T follicular helper cell (primary cell): ENCODE measurements at places on chromosomes 11 and 22.

DNA sequence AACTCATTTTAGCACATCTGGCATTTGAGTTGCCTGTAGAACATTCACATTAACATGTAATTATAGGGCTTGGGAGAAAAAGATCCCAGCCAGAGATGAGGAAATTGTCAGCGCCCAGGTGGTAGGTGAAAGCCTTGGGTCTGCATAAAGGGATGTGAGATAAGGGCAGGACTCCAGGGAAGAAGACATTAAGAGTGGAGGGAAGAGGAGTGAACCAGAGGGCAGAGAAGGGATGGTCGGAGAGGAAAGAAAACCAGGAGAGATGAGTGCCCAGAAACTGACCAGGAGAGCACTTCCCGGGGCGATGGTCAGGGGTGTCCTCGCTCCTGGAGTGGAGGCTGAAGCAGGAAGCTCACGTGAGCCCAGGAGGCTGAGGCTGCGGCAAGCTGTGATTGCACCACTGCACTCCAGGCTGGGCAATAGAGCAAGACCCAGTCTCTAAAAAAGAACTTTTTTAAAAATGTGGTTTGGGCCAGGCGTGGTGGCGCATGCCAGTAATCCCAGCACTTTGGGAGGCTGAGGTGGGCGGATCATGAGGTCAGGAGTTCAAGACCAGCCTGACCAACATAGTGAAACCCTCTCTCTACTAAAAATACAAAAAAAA lies 20.3 kb upstream of the DGKZ start:
- no peak for DNase-seq

- DNase-seq: no peak
Observed at GRCh38 chr11:90805172-90805571, 582.3 kb upstream of the CHORDC1 start.

DNA sequence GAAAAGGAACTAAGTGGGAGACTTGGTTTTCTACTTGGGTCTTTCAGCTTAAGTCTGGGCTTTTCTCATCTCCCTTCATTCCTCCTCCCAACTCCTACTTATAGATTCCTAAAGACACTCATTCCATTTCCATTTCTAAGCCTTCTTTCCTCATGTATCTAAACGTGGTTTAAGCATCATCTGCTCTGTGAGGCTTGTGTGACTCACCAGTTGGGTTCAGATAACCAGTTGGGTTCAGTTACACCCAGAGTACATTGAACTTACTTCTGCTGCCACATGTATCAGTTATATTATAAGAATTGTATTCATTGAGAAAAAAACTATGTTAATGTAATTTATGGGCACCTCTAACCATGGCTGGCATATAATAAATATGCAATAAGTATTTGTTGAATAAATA lies 831.2 kb upstream of the CCDC90B start:
- no peak for DNase-seq

- DNase-seq: no peak
Observed at GRCh38 chr11:128516886-128517285, 70.5 kb downstream of the ETS1 start.

DNA sequence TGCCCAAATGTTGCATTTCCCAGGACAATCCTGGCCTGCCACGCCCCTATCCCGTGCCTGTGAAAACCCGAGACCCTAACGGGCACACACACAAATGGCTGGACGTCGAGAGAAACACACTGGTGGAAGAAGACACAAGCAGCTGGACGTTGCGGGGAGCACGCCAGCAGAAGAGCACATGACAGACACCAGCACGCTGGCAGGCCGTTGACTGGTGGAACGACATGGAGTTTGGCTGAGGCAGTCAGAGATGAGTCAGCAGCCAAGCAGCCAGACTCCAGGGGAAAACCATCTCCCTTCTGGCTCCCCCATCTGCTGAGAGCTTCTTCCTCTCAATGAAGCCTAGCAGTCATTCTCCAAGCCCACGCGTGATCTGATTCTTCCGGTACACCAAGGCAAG lies 606.7 kb upstream of the LRRC4C start:
- no peak for DNase-seq

DNA sequence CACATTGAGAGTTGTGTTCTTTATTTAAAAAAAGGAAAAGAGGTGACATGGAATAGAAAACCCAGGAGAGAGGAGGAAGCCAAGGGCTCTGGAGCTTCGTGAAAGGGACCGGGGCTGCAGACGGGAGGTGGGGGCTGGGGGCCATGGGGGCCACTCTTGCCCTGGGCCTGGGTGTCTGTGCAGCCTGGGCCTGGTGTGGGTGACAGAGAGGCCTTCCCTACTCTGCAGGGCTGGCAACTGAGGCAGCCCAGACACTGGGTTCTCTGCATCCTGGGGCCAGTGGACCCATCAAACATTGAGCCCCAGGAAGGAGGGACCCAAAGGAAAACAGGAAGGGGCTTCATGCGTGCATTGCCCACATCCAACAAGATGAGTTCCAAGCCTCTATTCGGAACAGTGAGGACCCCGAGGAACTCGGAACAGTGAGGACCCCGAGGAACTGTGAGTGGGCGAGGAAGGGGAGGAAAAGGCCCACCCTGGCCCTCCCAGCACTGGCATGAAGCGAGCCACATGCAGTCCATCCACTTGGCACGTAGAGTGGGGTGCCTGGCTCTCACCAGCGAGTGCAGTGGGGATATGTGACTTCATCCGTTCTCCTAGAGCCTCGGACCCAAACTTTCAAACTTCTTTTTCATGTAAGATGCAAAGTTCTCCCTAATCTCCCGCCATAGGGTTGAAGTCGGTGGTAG lies 1121.6 kb downstream of the BRD1 start:
- no peak for DNase-seq

- DNase-seq: no peak
Observed at GRCh38 chr11:19777377-19778102, 64.9 kb downstream of the NAV2 start.

- no peak for DNase-seq
Observed at GRCh38 chr22:45843986-45844385, 133.0 kb downstream of the WNT7B start.

DNA sequence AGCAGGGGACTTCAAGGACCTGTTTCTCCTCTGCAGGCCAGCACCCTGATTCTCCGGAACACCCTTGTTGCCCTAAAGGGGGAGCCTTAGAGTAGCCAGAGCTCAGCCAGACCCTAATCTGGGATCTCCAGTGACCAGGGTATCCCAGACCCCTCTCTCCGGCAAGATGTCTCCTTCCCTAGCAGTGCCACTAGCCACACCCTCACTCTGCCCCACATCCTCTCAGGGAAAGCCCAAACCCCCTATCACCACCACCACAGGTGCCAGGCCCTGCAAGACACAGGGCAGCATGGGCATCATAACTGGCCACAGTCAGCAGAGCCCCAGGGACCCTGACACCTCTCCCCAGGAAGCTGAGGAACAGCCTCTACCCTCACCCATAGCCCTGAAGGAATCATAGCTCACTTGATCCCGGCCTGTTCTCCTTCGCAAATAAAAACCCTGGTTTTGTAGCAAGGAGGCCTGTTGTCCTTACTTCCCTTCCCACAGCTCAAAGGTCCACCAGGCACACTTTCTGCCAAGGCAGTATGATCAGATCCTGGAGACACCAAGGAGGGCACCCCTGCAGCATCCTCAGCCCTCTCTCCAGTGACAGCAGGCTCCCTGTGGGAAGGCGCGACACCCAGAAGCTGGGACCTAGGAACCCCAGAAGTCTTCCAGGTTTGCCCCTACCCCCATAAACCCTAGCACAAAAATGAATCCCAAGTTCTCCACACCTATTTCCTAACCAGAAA lies 4.6 kb downstream of the CFL1 start:
- DNase-seq: no peak

- no peak for DNase-seq
Observed at GRCh38 chr11:113841691-113842090, 33.7 kb downstream of the USP28 start.

- DNase-seq: no peak
Observed at GRCh38 chr22:23789638-23790037, 2.9 kb downstream of the SMARCB1 start.

GRCh38 chr11:17593466-17594245 lies 46.6 kb downstream of the OTOG start:
- no peak for DNase-seq

GRCh38 chr11:64400102-64400501 lies 41.1 kb downstream of the RPS6KA4 start:
- DNase-seq: no peak

DNA sequence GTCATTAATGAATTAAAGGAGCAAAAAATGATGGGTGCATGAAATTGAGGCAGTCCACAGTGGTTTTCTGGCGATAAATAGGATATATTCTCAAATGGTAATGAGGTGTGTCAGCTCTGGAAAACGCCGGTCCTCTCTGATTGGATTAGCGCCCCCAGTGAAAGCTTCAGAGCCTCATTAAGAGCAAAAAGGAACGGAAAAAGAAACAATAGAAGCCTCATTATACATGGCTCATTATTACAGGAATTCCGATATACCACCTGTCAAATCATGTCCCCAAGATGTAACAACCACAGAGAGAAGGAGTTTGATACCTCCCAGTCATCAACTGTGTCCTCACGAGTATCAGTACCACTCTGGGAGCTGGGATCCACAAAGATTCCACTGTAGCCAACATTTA lies 175.7 kb upstream of the PITPNB start:
- DNase-seq: no peak

- no peak for DNase-seq
Observed at GRCh38 chr22:32618441-32619140, 144.0 kb downstream of the FBXO7 start.

DNA sequence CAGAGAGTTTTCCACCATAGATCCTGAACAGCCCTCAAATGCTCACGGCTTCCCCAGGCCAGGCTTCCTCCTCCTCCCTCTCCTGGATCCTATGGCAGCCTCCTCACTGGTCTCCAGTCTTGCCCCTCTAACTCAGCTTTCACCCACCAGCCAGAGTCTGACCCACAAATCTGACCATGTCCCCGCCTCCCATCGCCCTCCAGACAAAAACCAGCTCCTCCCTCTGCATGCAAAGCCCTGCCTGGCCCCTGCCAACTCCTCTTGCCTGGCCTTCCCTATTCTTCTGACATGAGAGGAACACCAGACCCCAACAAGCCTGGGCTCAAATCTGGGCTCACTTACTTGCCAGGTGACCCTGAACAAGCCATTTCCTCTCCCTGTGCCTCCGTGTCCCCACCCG lies 32.4 kb upstream of the PDE2A start:
- DNase-seq: no peak

- no peak for DNase-seq
Observed at GRCh38 chr11:104918113-104918824, 20.0 kb upstream of the CASP12 start.

DNA sequence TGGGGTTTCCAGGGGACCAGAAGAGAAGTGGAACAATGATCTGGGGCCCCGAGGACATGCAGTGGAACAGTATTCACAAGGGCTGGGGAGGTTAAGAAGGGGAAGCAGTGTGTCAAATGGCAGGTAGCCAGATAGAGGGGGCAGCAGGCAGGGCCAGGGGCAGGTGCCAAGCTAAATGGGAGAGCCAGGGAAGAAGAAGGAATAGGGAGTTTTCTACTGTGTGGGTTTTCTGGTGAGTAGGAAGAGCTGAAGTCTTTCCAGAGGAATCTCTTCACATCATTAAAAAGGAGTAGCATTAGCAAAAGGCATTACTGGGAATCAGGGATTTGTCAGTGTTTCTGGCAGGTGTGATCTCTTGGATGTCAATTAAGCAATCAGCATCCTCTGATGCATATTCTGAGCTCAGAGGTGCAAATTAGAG lies 55.8 kb downstream of the IRAG1 start:
- no peak for DNase-seq

DNA sequence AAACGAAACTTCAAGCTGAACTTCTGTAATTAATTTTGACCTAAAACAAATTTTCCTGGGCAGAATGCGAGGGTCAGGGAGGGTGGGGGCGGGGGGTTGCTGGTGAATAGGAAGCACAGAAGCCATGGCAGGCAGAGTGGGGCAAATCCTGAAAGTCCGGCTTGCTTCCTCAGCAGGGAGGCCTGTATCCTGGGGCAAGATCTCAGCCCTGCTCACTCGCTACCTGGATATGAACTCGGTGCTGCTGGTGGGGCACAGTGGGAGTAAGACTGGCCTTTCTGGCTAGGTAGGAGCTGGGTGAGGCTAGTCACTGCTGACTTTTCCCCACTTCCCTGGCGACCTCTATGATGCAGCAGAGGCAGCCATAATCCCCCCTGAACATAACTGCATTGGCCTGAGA lies 168.9 kb upstream of the CHORDC1 start:
- no peak for DNase-seq

GRCh38 chr11:82995235-82995634 lies 76.5 kb downstream of the RAB30 start:
- no peak for DNase-seq

DNA sequence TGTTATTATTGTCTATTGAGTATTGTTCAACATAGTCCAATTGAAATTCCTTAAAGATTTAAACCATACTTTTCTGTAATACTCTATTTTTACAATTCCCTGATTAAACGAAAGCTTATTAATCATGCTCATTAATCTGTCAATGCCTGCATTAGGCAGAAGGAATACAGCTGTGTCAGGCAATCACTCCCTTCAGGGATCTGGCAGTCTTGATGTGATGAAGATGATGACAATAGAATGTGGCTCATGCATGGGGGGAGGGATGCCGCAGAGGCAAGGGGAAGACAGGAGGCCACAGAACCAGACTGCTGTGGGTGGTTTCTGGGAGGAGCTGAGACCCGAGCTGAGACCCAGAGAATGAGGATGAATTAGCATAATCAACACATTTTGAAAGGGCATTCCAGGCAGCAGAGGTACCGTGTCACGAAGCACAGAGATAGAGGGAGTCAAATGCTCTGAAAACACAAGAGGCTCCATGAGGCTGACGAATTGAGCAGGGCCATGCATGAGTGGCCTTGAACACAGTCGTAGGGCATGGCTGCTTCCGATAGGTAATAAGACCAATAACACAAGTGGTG lies 1075.5 kb downstream of the OPCML start:
- DNase-seq: no peak

DNA sequence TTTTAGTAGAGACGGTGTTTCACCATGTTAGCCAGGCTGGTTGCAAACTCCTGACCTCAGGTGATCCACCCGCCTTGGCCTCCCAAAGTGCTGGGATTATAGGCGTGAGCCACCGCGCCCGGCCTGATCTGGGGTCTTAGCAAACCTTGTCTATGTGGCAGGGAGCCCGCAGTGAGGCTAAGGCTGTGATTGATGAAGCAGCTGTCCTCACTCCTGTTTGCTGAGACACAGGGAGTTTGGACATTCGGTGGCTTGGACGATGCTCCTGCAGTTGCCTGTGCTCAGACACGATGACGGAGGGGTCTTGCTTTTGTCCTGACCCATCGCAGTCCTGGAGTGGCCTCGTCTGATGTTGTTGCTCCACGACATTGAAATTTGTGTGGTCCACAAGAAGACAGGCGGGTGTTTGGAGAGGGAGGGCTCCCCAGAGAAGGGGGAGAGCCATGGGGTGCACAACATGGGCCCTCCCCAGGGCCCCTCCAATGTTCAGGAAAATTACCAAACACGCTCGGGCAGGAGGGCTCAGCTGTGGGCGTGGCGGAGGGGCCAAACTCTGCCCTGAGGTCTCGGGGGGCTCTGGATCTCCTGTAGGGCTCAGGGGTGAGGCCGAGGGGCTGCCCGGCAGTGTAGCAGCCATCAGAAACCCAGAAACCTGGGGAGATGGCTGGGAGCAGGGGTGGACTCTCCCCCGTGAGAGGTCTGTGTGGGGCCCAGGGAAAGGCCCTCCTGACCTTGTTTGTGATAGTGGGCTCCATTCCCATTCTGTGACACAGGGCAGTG lies 41.8 kb upstream of the PRR5 start:
- no peak for DNase-seq

GRCh38 chr11:19553683-19554333 lies 158.8 kb upstream of the NAV2 start:
- peak; percentile 37 for DNase-seq
